ENCODE measurements at places on chromosomes 12 and 14.

- DNase-seq, result no peak
Observed at GRCh38 chr12:49253033-49253623, 11.8 kb upstream of the TUBA1C start.

DNA sequence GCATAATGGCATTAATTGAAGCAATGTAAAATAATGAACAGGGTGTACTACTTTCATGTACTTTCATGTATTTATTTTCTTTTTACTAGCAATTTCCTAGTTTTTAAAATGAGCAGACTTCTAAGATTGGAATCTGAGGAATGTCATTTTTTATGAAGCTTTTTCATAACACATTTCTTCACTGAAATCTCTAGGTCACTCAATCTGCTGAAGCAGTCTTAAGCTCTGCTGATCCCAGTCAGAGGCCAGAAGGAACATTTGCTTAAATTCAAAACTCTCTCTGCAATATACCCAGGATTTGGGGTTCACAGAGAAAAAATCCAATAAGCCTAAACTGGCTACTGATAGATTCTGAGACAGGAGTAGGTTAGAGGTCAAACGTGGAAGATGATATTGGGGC is 73.6 kb upstream of the CNTN1 start:
- DNase-seq, result no peak

DNA sequence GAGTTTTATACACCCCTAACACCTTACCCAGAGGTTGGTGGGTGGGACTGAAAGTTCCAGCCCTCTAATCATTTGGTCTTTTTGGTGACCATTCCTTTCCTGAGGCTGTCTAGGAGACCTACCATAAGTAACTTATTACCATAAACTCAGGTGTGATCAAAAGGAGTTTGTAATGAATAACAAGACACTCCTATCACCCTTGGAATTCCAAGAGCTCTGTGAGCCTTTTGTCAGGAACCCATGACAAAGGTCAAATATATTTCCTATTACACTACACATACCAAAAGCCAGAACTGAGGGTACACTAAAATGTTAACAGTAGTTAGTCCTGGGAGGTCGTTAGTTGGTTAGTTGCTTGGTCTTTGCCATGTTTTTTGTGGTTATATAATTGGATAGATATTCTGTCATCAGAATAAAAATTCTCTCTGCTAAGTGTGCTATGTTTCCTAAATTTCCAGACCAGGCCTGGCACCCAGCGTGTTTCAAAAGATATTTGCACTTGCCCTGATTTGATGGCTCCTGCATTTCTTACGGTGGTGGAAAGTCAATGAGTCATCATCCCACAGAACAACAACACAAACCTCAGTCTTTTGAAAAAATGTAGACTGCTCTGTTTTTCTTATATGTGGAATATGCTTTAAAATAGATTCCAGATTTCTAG is 27.0 kb upstream of the AKAP5 start:
- DNase-seq, result peak; percentile 12

- DNase-seq, result no peak
Observed at GRCh38 chr14:71551291-71551950, 380.8 kb upstream of the RGS6 start.

GRCh38 chr12:67980391-67980790 is 8.9 kb upstream of the IFNG-AS1 start:
- no peak for DNase-seq

GRCh38 chr14:96164861-96165490 is 39.7 kb upstream of the BDKRB2 start:
- no peak for DNase-seq

DNA sequence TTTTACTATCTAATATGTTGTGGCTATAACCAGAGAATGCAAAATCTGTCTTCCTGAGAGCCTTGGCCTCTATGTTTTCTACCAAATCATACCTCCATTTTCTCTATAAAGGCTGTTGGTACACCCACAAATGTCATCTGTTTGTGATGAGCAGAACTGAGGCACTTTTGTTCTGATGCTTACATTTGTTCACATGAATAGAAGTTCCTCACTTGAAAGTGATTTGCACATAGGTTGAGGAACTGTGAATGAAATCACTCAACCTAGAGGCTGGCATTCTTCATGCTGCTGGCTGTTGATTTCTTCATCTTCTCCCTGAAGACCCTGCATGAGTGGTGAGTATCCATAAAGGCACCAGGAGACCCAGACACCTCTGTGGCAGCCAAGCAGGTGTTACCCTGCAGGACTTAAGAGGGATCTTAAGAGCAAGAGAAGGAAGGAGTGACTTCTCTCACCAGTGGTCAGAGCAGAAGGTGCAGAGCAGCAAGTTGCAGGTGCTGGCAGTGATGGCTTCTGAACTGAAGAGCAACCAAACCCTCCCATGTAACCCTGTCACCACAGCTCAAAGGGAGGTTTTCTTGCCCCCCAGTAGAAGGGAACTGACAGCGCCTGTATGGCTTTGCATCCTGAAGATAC is 110.3 kb downstream of the HMGA2 start:
- no peak for DNase-seq

DNA sequence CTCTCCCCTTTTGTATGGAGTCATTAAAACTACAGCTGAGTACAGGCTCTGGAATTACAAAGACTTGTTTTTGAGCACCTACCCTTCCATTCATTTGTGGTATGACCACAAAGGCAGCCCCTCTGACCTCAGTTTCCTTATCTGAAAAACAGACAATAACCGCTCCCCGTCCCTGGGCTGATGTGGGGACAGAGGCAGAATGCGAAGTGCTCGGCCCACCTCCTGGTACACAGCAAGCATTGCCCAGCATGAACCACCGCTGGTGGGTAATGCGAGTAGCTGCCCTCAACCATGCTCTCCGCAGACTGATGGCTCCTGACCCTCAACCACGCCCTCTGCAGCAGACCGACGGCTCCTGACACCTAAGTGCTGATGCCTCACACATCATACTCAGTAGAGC is 22.4 kb downstream of the P2RX2 start:
- DNase-seq, result no peak

DNA sequence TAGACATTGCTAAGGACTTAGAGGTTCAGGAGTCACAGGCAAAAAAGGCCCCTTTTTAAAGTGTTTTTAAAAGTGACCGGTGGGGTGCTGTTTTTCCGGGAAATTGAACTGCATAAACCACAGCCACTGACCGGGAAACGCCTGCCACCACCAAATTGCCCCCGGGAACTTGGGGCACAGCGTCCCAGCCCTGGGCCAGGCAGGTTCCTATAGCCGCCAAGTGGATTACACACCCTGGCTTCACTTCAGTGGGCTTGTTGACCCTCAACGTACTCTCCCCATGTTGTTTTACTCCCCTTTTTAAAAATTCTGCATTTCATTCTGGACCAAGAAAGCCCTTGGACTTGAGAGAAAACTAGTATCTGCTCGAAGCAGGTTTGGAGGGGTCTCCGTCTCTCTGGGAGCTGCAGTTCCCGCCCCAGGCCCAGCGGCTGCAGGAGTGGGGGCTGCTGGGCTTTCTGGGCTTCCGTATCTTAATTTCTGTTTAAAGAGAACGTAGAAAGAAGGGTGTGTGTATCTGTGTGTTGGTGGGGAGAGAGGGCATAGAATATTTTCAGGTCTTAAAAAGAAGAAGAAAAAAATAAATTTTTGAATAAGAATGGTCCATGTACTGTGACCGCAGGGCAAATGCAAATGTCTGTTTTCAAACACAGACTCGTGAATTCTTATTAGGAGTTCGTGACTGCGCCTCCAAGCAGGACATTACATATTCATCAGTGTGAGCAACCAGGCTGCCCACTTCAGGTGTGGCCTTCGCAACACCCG is 82.9 kb downstream of the PAPOLA start:
- no peak for DNase-seq

DNA sequence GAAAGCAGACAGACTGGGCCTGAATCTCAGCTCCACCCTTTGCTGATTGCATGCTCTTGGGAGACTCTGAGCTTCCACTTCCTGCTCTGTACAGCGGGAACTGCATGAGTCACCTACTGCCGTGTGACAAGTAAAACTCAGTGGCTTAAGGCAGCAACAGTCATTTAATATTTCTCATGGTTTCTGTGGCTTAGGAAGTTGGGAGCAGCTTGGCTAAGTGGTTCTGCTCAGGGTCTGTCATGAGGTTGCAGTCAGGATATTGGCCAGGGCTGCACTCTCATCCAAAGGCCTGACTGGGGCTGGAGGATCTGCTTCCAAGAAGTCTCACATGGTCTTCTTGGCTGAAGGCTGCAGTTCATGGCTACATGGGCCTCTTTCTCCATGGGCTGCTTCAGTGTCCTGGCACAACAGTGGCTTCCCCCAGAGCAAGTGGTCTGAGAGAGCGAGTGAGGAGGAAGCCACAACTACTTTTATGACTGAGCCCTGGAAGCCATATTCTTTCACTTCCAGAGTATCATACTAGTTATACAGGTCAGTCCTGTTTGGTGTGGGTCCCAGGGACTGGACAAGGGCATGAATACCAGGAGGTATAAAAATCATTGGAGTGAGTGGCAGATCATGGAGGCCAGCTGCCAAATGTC is 49.7 kb downstream of the FAM222A start:
- no peak for DNase-seq

DNA sequence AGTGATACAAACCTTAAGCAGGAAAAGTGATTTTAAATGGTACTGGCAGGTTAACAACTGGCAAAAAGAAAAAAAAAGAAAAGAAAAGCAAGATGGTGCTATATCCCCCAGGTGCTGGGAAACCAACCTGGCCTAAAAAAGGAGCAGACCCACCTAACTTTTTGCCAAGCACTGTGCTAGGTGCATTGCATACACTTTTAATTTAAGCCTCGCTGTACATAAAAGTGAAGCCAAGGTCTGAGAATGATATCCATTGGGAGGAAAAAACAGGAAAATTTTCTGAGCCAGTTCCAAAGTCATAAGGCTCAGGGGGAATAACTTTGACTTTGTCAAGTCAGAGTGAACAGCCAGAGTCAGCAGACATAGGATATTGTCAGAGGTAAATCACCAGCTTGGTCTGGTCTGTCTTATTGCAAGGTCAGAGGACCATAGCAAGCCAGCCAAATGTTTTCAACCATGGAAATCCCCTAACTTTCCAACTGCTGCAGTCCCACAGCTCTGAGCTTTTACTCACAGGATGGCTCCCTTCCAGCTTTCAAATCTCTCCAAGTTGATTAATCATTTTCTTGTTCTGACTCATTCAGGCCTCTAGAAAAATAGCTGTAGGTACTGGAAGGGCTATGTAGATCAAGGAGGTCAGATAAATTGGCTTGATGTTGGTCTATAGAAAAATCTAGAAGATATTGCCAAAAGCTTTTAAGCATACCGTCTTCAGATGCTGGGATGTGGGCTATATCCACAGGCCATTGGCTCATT is 412.9 kb downstream of the RAD51B start:
- peak; percentile 88 for DNase-seq

GRCh38 chr14:60652674-60653651 is 3.7 kb upstream of the SIX1 start:
- DNase-seq, result no peak

- no peak for DNase-seq
Observed at GRCh38 chr14:99815696-99816095, 22.5 kb downstream of the EML1 start.

DNA sequence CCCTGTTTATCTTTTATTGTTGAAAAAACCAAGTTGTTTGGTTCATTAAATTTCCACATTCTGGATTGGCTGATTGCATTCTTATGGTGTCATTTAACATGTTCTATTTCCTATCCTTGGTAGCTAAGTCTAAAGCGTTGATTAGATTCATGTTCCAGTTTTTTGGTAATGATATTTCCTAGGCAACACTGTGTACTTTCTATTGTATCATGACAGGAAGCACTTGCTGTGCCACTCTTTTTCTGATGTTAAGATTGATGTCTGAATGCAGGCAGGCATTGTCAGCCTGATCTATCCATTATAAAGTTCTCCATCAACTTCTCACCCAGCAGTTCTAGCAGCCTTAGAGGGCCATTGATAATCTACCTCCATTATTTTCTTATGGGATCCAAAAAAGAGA is 91.1 kb upstream of the ARID2 start:
- DNase-seq, result no peak

- DNase-seq, result no peak
Observed at GRCh38 chr12:55686366-55687010, 21.2 kb downstream of the ITGA7 start.

DNA sequence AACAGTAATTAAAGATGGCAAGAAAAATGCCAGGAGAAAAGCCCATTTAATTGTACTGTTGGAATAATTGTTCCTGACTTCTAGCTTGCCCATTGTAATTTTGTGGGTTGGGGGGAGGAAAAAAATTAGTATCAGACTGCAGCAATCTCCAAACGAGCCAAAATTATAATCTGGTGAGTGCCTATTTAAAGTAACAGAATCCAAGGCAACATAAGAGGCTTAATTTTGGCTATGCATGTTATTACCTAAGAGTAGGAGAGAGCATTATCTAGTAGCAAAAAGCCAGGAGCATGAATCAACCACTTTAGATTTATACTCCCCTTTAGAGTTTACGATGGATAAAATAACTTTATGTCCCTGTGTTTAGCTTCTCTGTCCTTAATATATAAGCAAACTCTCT is 14.6 kb upstream of the DENND5B start:
- DNase-seq, result no peak

DNA sequence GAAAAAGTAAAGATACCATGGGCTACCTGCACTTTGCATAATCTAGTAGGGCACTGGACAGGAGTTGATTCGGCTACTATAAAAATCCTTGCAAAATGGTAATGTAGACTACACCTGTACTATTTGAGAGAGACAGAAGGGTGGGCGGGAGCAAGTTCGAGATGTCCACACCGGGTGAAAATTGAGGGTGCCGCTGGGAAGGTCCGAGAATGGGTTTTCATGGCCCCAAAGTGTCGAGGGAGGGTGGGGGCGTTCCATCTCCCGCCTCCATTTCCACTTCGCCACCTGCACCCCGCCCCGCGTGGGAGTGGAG is 648 bp downstream of the SNX6 start:
- DNase-seq, result no peak

- no peak for DNase-seq
Observed at GRCh38 chr14:94367347-94368242, 20.8 kb downstream of the SERPINA1 start.

DNA sequence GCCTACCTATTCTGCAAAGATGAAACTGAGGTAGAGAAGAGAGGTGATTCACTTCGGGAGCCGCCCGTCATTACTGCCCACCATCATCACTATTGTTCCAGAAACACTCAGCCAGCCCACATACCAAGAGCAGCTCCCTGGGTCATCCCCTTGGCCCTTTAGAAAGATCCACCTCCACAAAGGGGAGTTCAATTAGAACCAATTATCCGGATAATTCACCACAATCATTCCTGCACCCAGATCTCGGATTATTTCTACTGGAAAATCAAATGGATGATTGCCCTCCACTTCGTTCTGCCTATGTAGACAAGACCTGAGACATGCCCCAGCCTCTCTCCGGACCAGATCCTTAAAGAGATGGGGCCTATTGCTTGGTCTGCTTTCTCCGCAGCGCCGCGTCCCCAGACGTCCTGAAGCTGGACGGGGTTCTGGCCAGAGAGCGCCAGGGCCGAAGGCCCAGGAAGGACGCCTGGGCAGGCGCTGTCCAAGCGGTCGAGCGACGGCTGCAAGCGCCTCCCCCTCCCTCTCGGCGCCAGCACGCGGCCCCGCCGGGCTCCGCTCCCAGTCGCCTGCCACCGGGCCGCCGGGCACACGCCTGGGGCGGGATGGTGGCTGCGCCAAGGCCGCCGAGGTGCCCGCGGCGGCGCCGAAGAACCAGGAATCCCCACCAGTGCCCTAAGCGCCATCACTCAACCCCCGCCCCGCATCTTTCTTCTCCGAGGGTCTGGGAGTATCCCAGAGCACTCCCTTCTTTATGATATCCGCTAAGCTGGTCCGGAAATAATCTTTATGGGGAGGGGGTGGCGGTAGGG is 1.3 kb upstream of the ASCL1 start:
- no peak for DNase-seq

GRCh38 chr12:68487721-68488309 is 122.9 kb upstream of the RAP1B start:
- no peak for DNase-seq
